ENCODE measurements at places on chromosomes 16 and 17. TPM values are rescaled to one million over a fixed set of nuclear protein-coding genes. Genes with fewer than 3 reads are reported as not detected.

Gene NPIPB8
- not detected for polyA plus RNA-seq

Gene CCL7
- polyA plus RNA-seq, result 1.2 TPM

Gene CLDN9
- 8.9 TPM for polyA plus RNA-seq

Gene TMEM88
- polyA plus RNA-seq, result 328 TPM

Gene NAE1
- polyA plus RNA-seq, result 58.7 TPM

Gene GAS2L2
- polyA plus RNA-seq, result not detected

Gene ITGAL
- 1.1 TPM for polyA plus RNA-seq

Gene CACNG3
- not detected for polyA plus RNA-seq

Gene PROCA1
- 1.8 TPM for polyA plus RNA-seq

Gene CA7
- 3.3 TPM for polyA plus RNA-seq

Gene CD300A
- polyA plus RNA-seq, result 0.47 TPM

Gene TSNAXIP1
- 5.8 TPM for polyA plus RNA-seq

Gene KRT20
- 1.5 TPM for polyA plus RNA-seq

Gene RNU2-1
- polyA plus RNA-seq, result not detected

Gene CDH1
- 105 TPM for polyA plus RNA-seq

Gene CCL16
- polyA plus RNA-seq, result not detected

Gene C16orf92
- polyA plus RNA-seq, result not detected

Gene VMO1
- 2.7 TPM for polyA plus RNA-seq

Gene AANAT
- polyA plus RNA-seq, result 0.92 TPM

Gene WNK4
- 2.2 TPM for polyA plus RNA-seq

Gene CSH2
- polyA plus RNA-seq, result not detected

Gene MRPS34
- polyA plus RNA-seq, result 155 TPM

Gene CCDC200
- polyA plus RNA-seq, result 2.8 TPM

Gene SGCA
- 0.83 TPM for polyA plus RNA-seq

Gene VAT1
- polyA plus RNA-seq, result 251 TPM

Gene PNMT
- 203 TPM for polyA plus RNA-seq

Gene MYL4
- 28.6 TPM for polyA plus RNA-seq

Gene SMPD3
- polyA plus RNA-seq, result 9.5 TPM

Gene CCL4
- polyA plus RNA-seq, result 9.4 TPM

Gene SMIM22
- polyA plus RNA-seq, result 12.3 TPM

Gene SOX15
- 0.95 TPM for polyA plus RNA-seq

Gene PIK3R5
- polyA plus RNA-seq, result not detected

Gene IST1
- polyA plus RNA-seq, result 172 TPM

Gene MYH2
- polyA plus RNA-seq, result not detected

Gene CRHR1
- polyA plus RNA-seq, result not detected

Gene CCT6B
- 2.4 TPM for polyA plus RNA-seq

Gene KRTAP4-1
- polyA plus RNA-seq, result not detected

Gene PPY
- polyA plus RNA-seq, result not detected

Gene PIPOX
- 8.0 TPM for polyA plus RNA-seq

Gene MYO15A
- polyA plus RNA-seq, result 2.8 TPM

Gene ABAT
- 31.2 TPM for polyA plus RNA-seq

Gene P2RX5
- polyA plus RNA-seq, result not detected

Gene TMEM204
- polyA plus RNA-seq, result 2.7 TPM

Gene CHD9NB
- polyA plus RNA-seq, result 0.81 TPM

Gene HOXB13
- polyA plus RNA-seq, result 0.28 TPM

Gene CLEC3A
- polyA plus RNA-seq, result 3.5 TPM

Gene TMIGD1
- 1.3 TPM for polyA plus RNA-seq
